ENCODE measurements at places on chromosomes 13 and 19. TPM values are rescaled to one million over a fixed set of nuclear protein-coding genes. Genes with fewer than 3 reads are reported as not detected.

Gene SMIM17
- 0.93 TPM for total RNA-seq

- H3K27me3 ChIP-seq, result peaks cover 7% of the 10 kb centered on the region
- no peak overlapping the region for H3K27ac ChIP-seq
- peaks cover 40% of the 10 kb centered on the region for H3K4me1 ChIP-seq
- peak; percentile 39 for DNase-seq
Measured at GRCh38 chr13:113819731-113820715, 43.9 kb downstream of the GAS6 start.

Gene SACS
- total RNA-seq, result 76.8 TPM

DNA sequence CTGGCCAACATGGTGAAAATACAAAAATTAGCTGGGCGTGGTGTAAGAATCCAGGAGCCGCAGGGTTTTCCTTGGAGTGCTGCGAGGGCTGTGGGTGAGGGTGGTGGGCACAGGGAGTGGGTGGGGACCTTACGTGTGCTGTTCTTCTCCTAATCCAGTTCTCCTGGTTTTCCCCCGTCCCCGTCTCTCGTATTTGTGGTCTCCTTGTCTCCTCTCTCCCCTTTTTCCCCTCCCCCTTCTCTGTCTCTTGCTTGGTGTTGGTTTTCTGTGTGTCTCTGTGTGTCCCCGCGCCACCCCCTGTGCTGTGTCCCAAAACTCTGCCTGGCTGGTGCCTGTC is 1.7 kb downstream of the SELENOW start:
- peak overlapping the region; percentile 95 for H3K27ac ChIP-seq
- peak overlapping the region; percentile 98 for H3K4me3 ChIP-seq
- peaks cover 41% of the 10 kb centered on the region for H3K4me1 ChIP-seq

- H3K27ac ChIP-seq, result no peak overlapping the region
- peaks cover 2% of the 10 kb centered on the region for H3K27me3 ChIP-seq
- DNase-seq, result no peak
Measured at GRCh38 chr19:50482271-50482855, 5.7 kb upstream of the GARIN5A start.

- H3K4me1 ChIP-seq, result no peaks in the 10 kb centered on the region
- H3K27ac ChIP-seq, result no peak overlapping the region
- H3K4me3 ChIP-seq, result no peak overlapping the region
- no peak for DNase-seq
- no peaks in the 10 kb centered on the region for H3K36me3 ChIP-seq
- no peaks in the 10 kb centered on the region for H3K27me3 ChIP-seq
Measured at GRCh38 chr13:49346460-49346859, 97.4 kb downstream of the CAB39L start.

Data from muscle of leg (tissue), 16 donors.